ENCODE measurements at places on chromosomes 11 and 22.

DNA sequence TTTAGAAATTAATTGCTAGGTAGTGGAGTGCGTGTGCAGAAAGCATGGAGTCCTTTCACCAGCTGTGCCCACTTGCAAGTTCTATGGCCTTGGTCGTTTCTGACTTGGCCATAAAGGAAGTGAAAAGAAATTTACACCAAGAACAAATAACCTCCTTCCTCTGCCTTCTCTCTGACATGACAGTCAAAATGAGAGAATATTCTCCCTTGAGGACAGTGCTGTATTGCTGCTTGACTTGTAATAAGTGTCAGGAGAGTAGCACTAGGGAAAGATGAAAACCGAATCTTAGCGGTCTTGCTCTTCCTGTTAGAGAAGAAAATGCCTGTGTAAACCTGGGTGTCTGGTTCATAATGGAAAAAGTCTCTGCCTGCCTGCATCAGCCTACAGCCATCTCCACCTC, 333.1 kb upstream of the RAG2 start:
- DNase-seq: no peak

DNA sequence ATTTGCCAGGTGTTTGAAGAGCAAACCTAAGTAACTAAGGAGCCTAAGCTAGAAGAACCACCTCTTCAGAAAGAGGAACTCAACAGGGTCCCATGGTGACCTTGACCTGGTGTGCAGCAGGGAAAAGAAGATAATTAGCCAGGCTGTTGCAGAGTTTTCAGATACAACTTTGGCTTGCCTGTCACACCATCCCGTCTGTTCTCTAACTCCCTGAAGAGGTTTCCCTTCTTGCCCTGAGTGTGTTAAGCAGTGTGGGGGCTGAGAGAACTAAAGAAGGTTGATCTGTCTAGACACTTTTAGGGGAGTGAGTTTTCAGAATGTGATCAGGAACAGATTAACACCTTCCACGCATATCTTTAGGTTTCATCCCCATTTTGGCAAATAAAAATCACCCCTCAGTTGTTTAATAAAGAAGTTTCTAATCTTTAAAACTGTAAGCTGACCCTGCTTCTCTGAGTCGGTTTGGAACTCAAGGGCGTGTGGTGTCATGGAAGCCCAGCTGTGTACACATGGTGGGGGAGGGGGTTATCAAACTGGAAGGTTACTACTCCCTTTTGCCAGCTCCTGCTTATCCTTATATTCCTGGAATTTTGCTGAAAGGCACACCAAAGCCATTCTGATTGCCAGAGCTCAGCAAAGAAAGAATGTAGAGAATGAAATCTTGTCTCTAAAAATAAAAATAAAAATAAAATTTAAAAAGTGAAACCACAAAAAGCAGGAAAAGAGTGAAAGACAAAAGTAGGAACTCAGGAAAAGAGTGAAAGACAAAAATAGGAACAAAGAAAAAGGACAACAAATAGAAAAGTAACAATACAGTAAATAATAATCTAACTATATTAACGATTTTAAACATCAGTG, 70.2 kb downstream of the DBX1 start:
- DNase-seq: no peak

DNA sequence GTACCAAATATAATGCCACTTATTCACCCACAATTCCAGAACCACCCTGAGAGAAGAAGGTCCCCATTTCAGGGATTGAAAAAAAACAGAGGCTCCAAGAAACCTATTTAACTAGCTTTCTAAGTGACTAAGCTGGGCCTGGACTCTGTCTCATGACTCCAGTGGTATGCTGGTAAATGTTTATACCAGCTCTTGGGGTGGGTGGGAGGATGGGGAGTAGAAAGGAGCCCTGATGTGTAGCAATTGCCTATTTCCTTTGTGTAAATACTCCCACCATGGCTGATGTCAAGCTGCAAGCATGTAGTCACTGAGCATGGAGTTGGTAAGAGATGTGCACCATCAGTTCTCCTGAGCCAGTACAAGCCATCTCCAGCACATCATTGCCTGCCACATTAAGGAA, 2.8 kb downstream of the PRG3 start:
- no peak for DNase-seq

GRCh38 chr22:37803195-37803638, 4.5 kb upstream of the GCAT start:
- no peak for DNase-seq

GRCh38 chr11:8732748-8733241, 50.2 kb downstream of the RPL27A start:
- no peak for DNase-seq

DNA sequence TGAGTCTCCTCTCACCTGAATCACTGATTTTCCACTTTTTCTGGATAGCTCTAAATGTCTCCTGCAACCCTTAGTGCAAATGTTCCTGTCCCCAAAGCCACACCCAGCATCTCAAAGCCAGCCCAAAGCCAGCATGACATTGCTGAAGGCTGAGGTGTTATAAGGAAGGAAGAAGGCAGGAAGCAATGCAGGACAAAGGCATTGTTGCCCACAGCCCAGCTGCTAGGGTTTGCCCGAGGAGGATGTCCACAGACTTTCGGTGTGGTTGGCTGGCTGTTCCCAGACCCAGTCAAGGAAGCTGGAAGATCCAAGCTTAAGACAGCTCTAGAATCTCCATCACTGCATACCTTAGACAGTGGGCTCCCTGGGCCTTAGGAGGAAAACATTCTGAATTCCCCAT, 23.5 kb downstream of the CHST1 start:
- no peak for DNase-seq

DNA sequence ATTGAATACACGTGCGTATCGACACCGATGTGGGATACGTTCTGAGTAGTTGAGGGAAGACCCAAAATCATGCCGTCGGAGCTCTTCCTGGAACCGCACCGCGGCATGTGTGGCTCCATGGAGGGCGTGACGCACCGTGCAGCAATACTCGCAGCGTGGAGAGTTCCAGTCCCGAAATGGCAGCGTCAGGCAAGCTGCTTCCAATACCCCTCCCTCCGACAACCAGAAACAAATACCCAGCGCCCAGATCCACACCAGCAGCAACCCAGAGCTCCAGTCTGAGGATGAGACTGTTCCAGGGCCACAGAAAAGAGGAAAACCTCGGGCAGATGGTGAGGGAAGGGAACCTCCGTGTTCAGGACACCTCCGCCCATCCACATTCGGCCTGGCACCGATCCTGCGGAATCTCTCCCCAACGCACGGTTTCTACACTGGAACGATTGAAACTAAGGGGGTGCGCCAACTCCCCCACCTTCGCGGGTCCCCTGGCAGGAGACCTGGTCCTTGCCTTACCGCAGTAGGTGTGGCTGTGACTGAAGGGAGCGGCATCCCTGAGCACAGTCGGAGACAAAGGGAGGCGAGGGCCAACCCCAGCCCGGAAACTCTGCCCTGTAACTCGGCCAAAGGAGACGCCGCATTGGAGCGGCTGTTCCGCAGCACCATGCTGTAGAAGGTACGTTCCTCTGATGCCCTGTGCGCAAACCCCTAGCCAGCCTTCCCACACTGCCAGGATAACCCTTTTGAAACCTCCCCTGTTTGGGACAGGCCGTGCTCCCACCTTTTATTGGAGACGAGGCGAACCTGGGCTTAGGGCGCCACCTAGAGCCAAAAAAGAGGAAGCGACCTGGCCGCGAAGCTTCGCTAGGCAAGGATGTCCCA, 28.2 kb downstream of the DBX1 start:
- DNase-seq: peak; percentile 40

DNA sequence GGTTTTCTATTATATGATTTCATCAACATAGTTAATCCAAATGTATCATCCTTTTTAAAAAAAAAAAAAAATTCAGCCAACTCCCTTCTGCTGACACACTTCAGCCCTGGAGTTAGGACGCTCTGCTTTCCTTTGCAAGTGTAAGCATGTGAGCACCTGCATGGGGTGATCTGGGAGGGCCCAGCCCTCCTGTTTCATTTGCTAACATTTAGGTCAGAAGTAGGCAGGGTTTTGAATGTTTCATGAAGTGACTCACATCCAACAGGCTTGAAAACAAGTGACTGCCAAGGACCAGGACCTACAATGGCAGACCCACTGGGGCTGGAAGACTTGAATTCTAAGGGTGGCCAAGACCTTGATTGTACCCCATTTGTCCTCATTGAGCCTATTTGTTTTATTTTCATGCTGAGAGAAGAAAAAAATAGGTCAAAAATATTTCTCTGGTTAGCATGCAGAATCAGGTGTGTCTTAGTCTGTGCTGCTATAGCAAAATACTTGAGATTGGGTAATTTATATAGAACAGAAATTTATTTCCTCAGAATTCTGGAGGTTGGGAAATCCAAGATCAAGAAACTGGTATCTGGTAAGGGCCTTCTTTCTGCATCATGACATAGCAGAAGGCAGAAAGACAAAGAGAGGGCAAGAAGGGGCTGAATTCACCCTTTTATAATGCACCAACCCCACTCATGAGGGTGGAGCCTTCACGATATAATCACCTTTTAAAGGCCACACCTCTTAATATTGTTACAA, 137.6 kb downstream of the CD44 start:
- DNase-seq: peak; percentile 19

GRCh38 chr22:44000123-44000522, 24.0 kb upstream of the PARVB start:
- no peak for DNase-seq

DNA sequence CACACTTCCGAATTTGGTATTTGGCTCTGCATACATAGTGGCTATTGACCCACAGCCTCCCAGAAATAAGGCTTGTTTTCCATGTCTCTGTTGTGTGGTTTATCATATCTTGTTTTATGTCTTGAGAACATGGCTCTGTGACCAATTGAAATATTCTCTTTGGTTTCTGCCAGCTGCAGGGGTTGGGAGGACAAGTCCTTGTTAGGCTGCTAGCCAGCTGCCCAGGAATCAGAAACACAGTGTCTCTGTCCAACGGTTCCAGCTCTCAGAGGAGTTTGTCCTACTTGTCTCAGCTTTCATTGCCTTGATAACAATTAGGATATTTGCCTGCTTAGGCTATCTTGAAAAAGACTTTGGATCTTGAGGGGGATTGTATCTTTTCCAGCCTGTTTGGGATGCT, 6.0 kb upstream of the SLC7A4 start:
- no peak for DNase-seq

GRCh38 chr11:31856248-31856647, 45.1 kb upstream of the PAX6 start:
- DNase-seq: no peak

DNA sequence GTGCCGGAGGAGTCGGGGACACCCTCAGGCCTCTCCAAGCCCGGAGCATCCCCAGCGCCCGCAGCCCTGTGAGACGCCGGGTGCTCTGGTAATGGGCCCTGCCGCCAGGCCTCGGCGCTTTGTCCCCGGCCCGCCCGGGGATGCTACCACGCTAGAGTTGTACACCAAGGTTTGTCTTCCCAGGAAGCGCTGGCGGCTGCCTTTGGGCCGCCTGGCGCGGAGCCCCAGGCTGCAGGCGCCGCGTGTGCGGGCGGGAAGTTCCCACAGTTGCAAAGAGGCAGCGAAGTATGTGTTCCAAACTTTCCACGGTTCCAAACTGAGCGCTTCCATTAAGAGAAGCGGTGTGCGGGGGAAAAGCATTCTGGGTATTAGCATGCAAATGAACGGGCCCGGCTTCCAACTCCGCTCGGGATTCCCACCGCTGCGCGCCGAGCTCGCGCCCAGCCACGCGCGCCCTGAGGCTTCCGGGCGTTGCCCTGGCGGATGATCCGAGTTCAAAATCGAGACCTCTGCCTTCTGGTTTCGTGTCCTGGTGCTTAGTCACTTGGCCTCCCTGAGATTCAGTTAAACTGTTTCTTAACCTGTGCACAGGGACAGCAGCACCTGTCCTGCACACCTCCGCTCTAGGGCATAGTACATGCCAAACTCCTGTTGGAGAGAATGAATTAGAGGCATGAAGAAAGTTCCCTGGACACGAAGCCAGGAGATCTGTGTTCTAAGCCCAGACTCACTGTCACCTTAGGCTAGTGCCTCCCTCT, 1.3 kb upstream of the PATZ1 start:
- DNase-seq: peak; percentile 50

DNA sequence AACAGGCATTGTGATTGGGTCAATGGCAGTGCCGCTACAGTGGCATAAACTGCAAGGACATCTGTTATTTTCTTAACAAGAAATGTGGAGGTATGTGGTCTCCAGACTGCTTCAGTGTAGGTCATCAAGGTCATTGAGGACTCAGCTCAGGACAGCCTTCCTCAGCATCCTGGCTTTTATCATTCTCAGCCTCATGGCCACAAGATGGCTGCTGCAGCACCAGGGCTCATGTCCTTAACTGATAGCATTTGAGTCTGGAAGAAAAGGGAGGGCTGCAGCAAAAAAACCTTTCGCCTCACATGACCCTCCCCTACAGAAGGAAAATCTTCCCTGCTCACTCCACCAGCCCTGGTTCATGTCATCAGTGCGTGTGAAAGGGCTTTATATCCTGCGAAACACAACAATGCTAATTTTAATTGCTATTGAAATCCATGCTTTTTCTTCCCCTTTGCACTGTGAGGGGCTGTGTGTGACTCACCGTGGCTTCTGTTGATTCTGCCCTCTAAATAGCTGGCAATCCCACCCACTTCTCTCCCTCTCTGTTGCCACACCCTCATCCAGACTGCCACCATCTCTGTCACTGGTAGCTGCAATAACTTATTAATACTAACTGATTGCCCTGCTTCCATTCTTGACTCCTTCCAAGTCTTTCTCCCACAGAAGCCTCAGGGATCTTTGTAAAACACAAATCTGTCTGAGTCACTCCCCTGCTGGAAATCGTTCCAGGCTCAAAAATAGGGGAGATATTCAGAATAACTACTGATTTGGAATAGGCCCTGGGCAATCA, 43.8 kb downstream of the CHRDL2 start:
- no peak for DNase-seq

DNA sequence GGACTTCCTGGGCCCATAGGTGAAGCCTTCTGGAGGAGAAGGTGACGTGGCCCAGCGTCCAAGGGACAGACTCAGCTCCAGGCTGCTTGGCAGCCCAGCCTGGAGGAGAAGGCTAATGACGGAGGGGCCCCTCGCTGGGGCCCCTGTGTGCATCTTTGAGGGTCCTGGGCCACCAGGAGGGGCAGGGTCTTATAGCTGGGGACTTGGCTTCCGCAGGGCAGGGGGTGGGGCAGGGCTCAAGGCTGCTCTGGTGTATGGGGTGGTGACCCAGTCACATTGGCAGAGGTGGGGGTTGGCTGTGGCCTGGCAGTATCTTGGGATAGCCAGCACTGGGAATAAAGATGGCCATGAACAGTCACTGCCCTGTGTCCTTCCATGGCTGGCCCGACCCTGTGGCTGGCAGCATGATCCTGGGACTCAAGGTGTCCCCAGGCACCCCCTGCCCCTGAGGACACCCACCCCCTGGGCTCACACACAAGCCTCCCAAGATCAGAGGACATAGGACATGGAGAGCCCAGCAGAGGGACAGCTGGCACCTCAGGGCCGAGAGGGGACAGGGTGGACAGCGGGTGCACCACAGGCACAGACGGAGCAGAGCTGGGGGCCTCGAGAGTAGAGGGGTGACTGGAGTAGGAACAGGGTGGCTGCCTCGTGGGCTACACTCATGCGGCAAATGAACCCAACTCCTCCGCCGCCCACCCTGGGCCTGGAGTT, 10.1 kb downstream of the SIGIRR start:
- no peak for DNase-seq

- no peak for DNase-seq
Observed at GRCh38 chr11:64835616-64836447, 8.6 kb downstream of the CDC42BPG start.
